ENCODE measurements at places on chromosomes 2 and 18. TPM values are rescaled to one million over a fixed set of nuclear protein-coding genes. Genes with fewer than 3 reads are reported as not detected.

GRCh38 chr2:127604986-127605385 lies 41.0 kb upstream of the GPR17 start:
- DNase-seq = no peak
- no peaks in the 10 kb centered on the region for H3K27me3 ChIP-seq

DNA sequence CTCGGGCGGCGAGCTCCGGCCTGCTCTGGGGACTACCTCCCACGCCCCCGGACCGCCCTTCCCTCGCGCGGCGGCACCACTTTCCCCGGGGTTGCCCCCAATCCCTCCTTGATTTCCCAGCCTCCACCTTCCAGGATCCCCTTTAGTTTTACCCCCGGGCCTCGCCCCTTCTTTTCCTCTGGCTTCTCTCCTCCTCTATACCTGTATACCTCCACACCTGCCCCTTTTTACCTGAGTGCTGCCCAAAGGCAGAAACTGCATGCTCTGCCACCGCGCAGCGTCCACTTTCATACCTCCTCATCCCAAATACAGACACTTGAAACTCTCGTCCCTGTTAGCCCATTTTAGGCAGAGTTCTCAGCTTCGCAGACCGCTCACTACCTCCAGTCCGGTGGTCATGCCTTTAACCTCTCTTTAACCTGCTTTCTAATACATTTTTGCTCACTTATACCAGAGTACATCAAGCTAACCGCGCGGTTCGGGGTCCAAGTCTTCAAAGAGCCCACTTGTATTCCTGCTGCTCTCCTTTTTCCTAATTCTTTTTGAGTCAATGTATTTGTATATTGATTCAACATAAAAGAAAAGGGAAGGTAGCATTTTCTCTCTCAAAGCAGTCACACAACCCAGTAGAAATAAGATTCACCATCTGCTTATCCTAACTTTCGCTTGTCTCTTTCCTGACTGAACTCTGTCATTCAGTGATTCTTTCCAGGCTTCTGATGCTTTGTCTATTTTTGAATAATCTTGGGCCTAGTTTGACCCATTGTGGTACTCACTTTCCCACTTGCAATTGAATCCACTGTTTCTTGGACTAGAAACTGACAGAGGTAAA lies 901 bp downstream of the SPOPL start:
- H3K4me1 ChIP-seq = peaks cover 26% of the 10 kb centered on the region
- H3K27me3 ChIP-seq = no peaks in the 10 kb centered on the region
- DNase-seq = no peak
- no peaks in the 10 kb centered on the region for H3K36me3 ChIP-seq

- no peak for DNase-seq
- no peaks in the 10 kb centered on the region for H3K36me3 ChIP-seq
- no peaks in the 10 kb centered on the region for H3K27me3 ChIP-seq
- no peak overlapping the region for H3K27ac ChIP-seq
- no peaks in the 10 kb centered on the region for H3K4me1 ChIP-seq
Observed at GRCh38 chr2:174903264-174903556, 102.0 kb downstream of the CHN1 start.

- no peaks in the 10 kb centered on the region for H3K36me3 ChIP-seq
- H3K4me1 ChIP-seq = peaks cover 4% of the 10 kb centered on the region
- peak; percentile 80 for DNase-seq
- H3K4me3 ChIP-seq = no peak overlapping the region
Observed at GRCh38 chr18:25830787-25831186, 259.6 kb downstream of the SS18 start.

DNA sequence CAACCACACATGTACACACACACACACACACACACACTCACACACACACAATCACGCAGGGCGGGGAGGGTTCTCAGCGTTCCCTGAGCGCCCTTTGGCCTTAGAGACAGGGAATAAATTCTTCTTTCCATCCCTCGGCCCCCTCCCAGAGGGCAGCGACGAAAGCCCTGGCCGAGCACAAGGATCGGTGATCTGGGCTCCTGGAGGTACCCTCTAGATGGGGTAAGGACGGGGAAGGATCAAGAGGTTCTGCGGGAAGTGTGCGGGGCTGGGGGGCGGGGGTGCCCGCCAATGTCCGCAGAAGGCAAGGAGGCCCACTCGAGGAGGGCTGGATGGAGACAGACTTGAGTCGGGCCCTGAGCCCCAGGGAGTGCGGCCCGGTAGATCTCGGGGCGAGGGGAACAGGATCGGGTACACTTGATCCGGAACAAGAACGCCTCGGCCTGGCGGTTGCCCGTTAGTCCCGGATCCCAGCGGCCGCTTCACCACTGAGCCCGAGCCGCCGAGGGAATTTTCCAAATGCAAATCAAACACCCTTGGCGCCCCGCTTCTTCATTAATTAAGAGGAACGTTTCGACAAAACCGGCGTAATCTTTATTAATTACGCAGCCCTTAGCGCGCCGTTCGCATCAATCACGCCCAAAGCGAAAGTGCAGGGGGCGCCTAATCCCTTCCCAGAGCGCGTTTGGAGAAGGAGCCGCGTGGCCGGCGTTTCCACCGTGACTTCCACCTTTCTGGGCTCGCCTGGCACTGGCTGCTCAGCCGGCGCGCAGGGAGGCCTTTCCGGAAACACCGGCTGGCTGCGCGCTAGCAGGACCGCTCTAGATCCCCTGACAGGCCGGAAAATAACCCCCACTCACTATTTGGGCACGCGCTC lies 7.0 kb upstream of the PAX3 start:
- H3K4me3 ChIP-seq = peak overlapping the region; percentile 33
- no peak for DNase-seq
- peaks cover 9% of the 10 kb centered on the region for H3K4me1 ChIP-seq
- H3K27me3 ChIP-seq = peaks cover 97% of the 10 kb centered on the region

The ABHD1 gene
- polyA plus RNA-seq = 0.07 TPM

DNA sequence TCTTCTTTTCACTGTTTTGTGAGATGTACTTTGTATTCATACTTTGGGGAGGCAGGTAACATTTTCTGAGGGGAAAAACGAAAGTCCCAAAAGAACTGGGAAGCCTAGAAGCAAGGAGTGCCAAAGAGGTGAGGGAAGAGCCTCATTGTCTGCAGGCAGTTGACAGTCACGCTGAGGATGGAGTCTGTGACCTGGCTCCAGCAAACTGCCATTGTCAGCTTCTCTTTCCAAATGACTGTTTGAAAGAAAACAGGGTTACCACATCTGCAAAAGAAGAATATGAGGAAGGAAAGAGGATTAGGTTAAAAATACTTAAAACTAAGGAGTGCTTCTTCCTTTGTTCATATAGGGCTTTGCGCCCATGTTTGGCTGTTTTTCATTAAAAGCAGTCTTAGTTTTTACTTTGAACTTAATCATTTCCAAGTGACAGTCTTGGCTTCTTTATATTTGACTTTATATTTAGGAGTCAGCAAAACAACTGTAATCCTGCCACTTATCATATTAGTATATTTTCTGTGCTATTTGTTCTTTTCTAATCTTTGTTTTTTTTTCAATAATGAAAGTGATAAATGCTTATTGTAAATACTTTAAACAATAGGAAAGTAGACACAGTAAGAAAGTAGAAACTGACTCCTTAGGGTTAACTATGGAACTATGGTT lies 35.0 kb downstream of the CERS6 start:
- no peak overlapping the region for H3K4me3 ChIP-seq
- DNase-seq = peak; percentile 3
- H3K36me3 ChIP-seq = no peaks in the 10 kb centered on the region
- peaks cover 15% of the 10 kb centered on the region for H3K4me1 ChIP-seq
- H3K27ac ChIP-seq = no peak overlapping the region

DNA sequence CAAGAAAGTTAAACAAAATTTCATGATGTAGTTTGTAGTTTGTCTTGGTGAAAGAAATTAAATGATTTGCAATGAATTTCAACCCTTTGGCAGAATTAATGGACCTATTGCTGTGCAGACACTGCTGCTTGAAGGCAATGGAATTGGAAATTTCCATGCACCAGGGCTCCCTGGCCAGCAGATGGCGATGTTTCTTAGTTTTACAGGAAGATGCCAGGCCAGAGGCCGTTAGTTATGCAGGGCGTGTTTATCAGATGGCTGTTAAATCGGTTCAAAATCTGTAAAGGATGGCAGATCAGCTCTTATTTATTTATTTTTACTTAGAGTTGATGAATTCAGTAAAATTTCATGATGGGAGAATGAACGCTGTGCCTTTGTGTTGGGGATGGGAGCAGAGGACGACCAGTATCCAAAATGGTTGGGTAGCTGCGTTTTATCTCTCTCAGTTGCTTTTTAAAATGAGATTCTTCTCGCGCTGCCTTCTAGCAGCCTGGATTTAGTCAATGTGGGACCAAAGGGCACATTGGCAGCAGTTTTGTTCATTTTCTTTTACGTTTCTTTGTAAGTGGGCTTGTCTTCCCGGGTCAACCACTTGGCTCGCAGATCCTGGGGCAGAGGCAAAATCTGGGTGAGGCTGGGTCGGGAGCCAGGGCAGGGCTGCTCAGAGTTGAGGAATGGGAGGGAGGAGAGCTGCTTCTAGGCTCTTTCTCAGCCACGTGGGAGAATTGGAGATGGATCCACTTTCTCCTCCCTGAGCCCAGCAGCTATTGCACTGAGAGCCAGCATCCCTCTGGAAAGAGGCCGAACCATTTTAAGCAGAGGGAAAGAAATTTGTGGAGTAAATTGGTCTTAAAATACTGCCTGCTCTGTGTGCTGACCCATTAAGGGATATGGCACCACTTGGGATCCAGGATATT lies 344.0 kb downstream of the PIK3C3 start:
- H3K4me1 ChIP-seq = no peaks in the 10 kb centered on the region
- H3K27me3 ChIP-seq = no peaks in the 10 kb centered on the region
- no peak overlapping the region for H3K27ac ChIP-seq
- H3K4me3 ChIP-seq = no peak overlapping the region
- no peaks in the 10 kb centered on the region for H3K36me3 ChIP-seq

Data from endothelial cell of umbilical vein (primary cell).